Mesenteric fat pad (tissue), 1 donor: ENCODE measurements at places on chromosomes 2 and 18. TPM values are rescaled to one million over a fixed set of nuclear protein-coding genes. Genes with fewer than 3 reads are reported as not detected.

DNA sequence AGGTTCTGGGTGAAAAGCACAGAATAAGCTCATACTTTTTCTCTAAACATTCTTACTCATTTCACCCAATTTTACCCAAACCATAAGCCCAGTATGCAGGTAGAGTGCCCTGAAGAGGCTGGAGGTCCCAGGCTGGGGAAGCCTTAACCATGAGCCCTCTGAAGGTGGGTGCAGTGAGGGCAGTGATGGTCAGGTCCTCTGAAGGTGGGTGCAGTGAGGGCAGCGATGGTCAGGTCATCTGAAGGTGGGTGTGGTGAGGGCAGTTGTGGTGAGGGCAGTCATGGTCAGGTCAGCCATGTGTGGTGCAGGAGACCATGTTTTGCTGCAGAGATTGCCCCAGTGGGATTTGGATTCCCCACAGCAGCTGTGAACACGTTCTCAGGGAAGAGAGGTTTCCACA, 148.8 kb downstream of the SNTG2 start:
- no peak for DNase-seq

- DNase-seq, result no peak
These were observed 265.7 kb downstream of the MTX2 start for GRCh38 chr2:176534798-176535466.

DNA sequence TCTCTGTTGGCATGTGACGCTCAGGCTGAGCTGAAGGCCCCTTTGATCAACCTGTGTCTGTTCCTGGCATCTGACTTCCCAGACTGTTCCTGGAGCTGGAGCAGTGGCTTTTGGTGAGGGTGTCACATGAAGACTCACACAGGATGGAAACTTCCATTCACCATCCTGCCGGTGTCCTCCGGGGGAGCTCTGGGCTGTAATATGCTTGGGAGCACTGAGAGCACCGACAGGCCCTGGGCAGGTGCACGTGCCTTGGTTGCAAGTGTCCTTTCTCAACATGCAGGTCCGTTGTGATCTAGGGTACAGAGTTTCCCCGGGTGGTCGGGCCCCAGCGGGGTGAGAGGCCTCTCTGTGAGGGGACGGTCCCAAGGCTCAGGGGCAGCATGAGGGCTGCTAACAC, 24.8 kb upstream of the GBX2 start:
- DNase-seq, result peak; percentile 77

- DNase-seq, result no peak
These were observed 123.3 kb upstream of the SH3BP4 start for GRCh38 chr2:234828382-234829073.

DNA sequence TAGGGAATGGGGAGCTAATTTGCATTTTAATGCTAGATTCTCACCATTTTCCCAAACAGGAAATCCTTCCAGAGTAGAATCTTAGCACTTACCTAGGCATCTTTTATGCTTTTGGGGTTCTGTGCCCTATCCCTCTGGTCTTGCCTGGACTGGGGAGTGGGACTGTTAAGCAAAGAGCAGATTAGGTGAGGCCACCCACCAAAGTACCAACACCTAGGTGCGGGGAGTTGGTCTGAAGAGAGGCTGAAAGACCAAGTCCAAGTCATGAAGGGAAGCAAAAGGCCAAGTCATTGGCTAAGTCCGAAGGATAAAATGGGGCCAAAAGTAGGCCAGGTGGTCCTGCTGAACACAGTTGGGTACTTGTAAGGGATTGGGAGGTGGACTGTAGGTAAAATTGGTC, 86.7 kb downstream of the FAM168B start:
- no peak for DNase-seq

- no peak for DNase-seq
These were observed 218.6 kb downstream of the DYM start for GRCh38 chr18:49241852-49242251.

DNA sequence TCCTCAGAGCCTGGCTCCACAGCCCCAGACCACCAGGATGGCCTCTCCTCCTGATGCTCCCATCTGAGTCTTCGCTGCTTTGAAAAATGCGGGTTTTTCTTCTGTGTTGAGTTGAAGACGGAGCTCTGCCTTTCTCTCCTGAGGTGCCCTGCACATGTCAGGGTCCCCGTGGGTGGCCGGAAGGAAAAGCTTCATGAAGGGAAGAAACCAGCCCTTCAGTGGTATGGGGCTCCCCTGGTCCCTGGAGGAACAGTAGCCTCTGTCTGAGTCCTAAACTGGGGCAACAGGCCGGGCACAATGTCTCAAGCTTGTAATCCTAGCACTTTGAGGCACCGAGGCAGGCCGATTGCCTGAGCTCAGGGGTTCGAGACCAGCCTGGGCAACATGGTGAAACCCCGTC, 54.7 kb upstream of the CAB39 start:
- DNase-seq, result no peak

DNA sequence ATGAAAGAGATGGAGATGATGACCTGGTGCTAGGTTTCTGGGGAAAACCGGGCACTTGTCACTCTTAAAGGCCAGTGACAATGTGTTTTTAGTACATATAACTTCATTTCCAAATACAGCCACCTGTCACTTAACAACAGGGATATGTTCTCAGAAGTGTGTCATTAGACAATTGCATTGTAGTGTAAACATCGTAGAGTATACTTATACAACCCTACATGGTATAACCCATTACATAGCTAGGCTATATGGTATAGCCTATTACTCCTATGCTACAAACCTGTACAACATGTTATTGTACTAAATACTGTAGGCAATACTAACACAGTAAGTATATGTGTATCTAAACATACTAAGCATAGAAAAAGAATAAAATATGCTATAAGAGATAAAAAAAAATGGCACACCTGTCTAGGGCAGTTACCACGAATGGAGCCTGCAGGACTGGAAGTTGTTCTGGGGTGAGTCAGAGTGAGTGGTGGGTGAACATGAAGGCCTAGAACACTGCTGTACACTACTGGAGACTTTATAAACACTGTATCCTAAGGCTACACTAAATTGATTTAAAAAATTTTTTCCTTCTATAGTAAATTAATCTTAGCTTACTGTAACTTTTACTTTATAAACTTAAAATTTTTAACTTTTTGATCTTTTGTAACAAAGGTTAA, 123.2 kb downstream of the THADA start:
- DNase-seq, result no peak

DNA sequence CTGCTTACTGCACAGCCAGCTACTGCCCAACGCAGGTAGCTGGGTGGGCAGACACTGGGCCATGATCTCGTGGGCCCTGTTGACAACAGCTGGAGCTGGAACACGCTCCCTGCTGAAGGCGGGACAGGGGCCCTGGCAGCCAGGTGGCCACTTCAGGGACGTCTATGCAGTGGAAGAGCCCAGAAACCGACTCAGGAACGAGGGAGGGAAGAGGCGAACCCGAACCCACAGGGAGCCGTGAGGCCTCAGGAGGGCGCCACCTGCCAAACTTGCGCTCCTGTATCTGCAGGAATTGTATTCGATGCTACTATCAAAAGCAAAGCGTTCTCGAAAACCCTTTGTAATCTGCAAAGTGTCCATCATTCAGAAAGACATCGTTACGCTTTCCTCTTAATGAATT, 198.4 kb downstream of the EIPR1 start:
- DNase-seq, result no peak

DNA sequence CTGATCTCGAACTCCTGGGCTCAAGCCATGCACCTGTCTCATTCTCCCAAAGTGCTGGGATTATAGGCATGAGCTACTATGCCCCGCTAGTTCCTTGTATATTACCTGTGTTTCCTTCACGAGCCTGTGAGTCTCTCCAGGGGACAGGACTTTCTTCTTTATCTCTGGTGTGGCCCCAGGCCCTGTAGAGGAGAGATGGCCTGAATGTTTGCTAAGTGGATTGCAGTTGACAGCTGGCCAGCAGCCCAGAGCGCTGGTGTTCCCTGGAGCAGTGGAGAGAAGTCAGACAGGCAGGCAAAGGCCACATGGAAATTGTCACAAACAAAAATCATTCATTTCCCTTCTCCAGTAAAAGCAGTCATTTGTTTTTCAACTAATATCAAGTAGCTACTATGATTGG, 17.9 kb downstream of the LPIN1 start:
- peak; percentile 55 for DNase-seq

DNA sequence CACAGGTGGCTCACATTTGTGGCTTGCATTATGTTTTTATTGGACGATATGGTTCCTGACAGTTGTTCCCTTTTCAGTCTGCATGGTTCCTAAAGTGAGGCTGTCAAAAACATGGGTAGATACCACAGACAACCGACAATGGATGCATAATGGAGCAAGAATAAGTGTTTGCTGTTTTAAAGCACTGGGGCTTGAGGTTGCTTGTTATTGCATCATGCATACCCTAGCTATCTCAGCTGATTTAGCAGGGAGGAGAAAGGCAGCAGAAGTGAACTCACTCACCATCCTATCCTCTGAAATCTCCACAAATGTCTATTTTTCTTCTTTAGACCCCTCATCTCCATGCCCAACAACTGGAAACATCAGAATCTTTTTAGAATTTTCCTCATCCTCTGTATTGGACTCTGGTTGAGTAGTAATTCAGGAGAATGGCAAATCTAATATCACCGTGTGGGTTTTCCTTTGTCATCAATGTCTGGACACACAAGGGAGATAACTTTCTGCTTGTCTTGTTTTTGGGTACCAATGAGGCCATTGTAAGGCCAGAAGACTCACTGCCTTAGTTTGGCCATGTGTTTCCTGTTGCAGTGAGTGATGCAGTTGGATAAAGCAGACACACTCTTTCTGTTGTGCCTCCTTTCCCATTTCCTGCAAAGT, 46.7 kb downstream of the FBXO48 start:
- DNase-seq, result no peak

GRCh38 chr2:238786379-238786778, 61.5 kb upstream of the TWIST2 start:
- DNase-seq, result no peak

GRCh38 chr18:24514439-24514838, 54.0 kb downstream of the HRH4 start:
- DNase-seq, result no peak

DNA sequence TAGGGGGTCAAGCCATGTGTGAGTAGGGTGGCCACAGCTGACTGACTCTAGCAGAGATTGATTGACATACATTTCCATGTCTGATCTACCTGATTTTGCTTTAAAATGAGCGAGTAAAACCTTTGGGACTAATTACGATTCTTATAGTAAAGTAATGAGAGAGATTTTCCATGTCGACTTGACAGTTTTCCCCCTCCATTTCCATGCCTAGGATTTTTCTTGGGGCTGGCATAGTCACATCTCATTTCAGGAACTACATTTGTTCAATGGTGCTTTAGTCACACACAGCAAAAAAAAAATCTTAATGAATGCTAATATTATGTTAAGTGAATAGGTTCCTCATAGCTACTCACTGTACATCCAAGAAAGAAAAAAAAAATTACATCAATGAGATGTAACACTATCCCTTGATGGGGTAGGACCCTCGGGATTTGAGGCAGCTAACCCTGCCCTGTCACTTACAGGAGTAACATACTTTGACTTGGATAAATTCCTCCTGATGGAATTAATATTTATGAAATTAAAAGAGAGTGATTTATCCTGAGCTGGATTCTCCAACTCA, 690.9 kb downstream of the TDRD15 start:
- DNase-seq, result no peak

GRCh38 chr2:238136820-238137537, 1.5 kb upstream of the KLHL30 start:
- no peak for DNase-seq

DNA sequence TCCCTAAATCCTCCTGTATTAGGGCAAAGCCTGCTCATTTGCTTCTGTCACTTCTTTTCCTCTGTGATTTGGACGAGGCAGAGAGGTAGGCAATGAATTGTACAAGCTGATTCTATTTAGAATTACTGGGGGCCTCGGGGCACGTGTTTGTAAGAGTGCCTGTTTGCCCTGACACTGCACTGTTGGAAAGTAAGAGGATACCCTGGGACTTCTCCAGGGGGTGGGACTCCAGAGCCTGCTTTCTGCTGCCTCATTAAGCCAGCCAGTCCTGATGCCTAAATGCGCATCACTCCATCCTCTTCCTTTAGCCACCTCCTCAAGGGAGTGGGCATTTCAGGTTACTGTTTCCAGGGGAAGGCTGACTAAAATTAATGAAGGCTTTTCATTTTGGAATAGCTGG, 134.3 kb downstream of the TDRD15 start:
- DNase-seq, result no peak

DNA sequence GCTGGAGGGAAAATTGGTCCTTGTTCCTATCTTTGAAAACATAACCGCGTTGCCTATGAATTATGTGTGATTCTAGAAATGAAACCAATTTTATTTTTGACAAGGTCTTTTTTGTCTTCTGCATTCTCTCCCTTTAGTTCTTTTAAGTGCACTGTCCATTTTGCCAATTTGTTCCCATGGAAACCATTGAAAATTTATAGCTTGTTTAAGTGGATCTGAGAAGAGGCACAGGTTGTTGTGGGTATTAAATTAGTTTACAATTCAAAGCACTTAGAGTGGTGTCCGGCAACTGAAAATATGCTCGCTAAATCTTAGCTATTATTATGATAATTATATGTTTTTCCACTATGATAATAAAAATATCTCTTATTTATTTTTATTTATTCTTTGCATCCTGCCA, 107.5 kb upstream of the FSHR start:
- no peak for DNase-seq

GRCh38 chr2:232417489-232417888, 10.8 kb downstream of the ALPG start:
- DNase-seq, result no peak

- no peak for DNase-seq
These were observed 518.8 kb upstream of the ACVR2A start for GRCh38 chr2:147325990-147326389.

GRCh38 chr2:222677981-222678380, 6.5 kb downstream of the MOGAT1 start:
- DNase-seq, result no peak

Gene LOXHD1
- 2.3 TPM for total RNA-seq

Gene RUFY4
- 0.42 TPM for total RNA-seq

Gene CFAP65
- not detected for total RNA-seq

Gene NYAP2
- total RNA-seq, result not detected

Gene OLA1
- total RNA-seq, result 58.4 TPM

Gene SEMA4F
- total RNA-seq, result 6.6 TPM

Gene GKN1
- total RNA-seq, result not detected

Gene LYG2
- not detected for total RNA-seq

Gene RGPD3
- 0.42 TPM for total RNA-seq

Gene ZNF385B
- 0.39 TPM for total RNA-seq

Gene MAP4K3
- 50.1 TPM for total RNA-seq

Gene TUBA3E
- total RNA-seq, result not detected
